ENCODE measurements at places on chromosomes 3 and 15.

DNA sequence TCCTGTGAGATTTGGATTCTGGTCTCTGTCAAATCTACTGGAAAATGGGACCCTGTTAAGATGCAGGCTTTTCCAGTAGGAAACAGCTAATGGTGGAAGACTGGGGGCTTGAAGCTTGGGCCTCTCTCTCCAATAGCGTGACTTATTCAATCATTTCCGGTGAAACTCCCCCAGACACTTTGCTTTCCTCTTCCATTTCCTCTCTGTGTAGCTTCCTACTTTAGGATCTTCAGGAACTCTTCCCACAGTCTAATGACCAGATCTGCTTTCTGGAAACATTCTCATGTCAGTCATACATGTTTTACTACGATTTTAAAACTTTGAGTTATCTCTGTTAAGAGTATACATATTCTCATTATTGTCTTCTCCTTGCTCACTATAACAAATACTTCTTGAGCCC lies 28.0 kb upstream of the TPRG1 start:
- no peak for DNase-seq

GRCh38 chr3:189799366-189799765 lies 168.2 kb downstream of the TP63 start:
- DNase-seq, result no peak

DNA sequence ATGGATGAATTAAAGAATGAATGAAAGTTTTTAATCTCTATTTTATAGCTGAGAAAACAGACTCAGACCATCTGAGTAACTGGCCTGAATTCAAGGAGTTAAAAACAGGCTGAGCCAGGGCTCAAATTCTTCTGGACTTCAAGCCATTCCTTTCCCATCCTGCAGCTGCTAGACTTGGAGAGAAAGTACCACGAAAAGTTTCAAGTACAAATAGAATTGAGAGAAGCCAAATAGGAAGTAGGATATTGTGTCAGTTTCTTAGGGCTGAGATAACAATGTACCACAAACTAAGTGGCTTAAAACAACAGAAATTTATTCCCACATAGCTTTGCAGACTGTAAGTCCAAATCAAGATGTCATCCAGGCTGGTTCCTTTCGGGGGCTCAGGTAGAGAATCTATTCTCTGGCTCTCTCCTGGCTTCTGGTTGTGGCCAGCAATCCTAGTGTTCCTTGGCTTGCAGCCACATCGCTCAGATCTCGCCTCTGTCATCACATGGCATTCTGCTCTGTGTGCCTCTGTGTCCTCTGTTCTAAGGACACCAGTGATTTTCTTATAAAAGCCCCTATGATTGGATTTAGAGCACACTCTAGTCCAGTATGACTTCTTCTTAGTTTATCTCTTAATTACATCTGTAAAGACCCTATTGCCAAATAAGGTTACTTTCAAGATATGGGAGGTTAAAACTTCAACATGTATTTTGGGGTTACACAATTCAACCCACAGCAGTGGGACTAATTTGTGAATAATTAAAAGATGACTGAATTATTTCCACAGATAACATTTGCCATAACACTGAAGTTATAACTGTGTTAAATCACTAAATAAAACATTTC lies 25.7 kb upstream of the GOLIM4 start:
- DNase-seq, result no peak

DNA sequence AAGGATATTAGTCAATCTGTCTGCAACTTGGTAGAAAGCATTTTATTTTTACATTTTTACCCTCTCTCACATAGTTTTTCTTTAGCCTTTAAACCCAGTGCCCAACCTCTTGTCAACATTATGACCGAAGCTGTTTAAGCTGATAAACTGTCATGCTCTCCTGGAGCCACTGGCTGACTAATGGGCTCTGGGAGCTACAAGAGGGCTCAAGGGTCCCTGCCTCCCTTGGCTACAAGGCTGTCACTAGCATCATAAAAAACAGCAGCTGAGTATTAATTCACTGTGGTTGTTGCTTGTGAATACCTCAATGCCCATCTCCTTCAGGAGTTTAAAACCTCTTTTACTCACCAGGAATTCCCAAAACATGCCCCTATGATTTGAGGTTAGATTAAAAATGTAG lies 237.9 kb downstream of the ZMAT3 start:
- DNase-seq, result no peak

GRCh38 chr3:65899226-65899625 lies 139.5 kb downstream of the MAGI1 start:
- no peak for DNase-seq

- DNase-seq, result no peak
Observed at GRCh38 chr3:135995766-135996165, 30.2 kb downstream of the PPP2R3A start.

DNA sequence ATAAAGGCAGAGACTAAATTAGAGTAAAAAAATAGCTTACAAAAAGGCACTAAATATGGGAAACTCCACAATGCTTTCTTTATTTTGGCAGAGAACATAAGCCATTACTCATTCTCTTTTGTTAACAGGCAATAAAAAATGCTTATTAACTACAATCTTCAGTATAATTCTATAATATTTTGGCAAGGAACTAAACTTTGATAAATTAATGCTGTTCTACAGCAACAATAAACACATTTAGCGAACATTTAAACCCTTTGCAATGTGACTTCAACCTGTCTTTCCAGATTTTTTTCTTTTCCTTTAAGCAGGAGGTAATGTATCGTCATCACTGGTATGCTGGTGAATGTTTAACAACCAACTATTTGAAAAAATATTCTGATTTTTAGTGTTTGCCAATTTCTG lies 42.2 kb upstream of the POU1F1 start:
- DNase-seq, result no peak

DNA sequence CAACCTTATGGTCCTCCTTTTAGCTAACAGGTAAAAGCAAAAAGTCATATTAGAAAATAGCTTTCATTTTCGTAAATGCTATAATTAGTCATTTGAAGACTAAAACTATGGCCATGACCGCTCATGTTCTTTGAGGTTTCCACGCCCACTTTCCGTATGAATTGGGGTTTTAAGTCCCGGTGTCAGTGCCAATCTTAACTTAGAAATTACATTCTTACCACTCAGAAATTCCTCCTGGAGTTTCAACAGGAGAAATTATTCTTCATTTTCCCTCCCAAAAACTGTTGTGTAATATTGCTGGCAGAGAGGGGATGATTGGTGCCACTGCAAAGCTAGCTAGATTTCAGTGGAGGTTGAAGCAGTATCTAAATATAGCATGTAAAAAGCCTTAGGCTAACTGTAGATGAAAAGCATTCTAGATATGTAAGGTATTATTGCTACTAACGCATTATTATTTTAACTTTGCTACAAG lies 71.0 kb upstream of the MDFIC2 start:
- DNase-seq, result no peak

GRCh38 chr15:49706805-49707204 lies 86.0 kb downstream of the DTWD1 start:
- DNase-seq, result no peak

DNA sequence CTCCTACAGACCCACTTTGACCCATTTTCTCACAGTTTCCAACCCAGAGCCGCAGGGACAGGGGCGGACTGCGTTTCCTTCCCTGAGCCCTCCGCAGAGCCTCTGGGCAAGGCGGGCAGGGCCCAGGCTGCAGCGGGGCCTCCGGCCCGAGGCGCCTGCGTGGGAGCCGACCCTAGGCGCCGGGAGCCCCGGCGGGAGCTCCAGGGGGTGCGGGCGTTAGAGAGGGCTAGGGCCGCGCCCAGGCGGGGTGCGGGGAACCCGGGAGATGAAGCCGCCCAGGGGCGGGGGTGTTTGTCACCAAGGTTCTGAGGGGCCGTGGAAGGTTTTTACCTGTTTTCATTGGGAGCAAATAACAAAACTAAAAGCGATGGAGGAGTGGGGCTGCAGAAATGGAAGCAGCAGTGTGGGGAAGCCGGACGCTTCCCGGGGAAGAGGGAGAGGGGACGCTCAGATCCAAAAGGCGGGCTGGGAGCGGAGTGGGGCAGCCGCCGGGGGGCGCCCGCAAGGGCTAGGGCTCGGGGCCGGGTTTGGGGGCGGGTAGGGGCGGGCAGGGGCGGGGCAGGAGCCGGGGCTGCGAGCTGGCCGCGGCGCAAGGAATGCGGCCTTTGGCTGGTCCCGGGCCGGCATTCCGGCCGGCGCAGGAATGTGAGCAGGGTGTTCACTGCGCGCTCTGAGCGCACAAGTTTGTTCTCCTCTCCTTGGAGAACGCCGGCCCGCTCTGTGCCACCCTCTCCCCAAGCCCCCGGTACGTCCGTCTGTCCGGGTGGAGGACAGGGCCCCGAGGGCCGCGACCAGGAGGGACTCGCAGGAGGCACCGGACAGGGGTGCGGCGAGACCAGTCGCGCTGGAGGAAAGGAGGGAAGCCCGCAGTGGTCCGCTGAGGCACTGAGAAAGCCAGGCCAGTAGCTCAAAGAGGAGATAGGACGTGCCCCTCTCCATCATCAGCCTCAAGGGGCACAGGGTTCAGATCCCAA lies 61.1 kb downstream of the AMOTL2 start:
- no peak for DNase-seq

- DNase-seq, result no peak
Observed at GRCh38 chr3:171193693-171194092, 167.2 kb upstream of the SLC2A2 start.

DNA sequence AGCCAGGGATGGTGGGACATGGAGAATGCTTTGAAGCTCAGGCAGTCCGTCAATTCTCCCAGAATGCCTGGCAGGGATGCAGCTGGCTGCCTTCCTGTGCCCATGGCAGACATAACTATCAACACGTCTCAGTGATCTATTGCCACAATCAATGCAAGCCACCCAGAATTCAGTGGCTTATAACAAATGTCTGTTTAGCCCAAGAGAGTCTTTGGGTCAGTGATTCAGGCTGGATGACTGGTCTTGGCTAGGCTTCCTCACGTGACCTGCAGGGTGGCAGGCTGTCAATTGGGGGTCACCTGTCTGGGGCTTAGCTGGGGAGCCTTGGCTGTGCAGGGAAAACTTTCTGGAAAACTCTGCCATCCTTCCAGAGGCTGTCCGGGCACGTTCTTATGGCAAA lies 213.1 kb upstream of the LRRFIP2 start:
- no peak for DNase-seq

- DNase-seq, result peak; percentile 34
Observed at GRCh38 chr15:72796515-72797337, 13.2 kb upstream of the ADPGK start.

DNA sequence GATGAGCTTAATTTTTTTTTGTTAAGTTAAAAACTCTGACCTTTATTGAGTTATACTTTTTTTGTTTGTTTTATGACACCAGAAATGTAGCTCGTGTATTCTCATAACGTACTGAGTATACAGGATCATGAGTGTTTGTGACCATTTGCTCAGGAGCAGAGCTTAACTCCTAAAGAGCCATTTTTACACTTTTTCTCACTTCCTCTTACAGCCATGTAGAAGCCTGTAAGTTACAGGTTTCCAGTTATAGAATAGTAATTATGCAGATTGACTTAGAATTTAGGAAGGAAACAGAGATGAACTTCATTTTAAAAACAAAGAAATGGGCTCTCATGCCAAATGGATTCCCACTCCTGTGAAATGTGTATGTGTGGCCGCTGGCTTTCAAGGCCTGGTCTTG lies 151.7 kb downstream of the MCTP2 start:
- no peak for DNase-seq

GRCh38 chr3:71846185-71846584 lies 61.2 kb upstream of the PROK2 start:
- no peak for DNase-seq

DNA sequence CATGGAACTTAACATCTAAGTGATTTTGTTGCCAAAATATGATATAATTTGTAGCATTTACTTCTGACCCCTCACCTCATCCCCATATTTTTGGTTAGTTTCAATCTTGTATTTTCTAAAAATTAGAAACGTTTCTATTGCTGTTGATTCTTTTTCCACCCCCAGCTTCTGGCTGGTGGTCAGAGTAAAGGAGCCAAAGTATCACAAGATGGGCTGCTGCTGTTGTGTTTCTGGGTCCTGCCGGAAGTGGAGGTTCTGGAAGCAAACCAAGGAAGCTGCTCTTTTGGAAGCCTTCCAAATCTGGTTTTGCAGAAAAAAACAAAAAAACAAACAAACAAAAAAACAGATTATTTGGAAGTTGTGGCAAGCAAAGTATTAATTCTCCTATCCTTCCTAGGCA lies 221.1 kb upstream of the P2RY1 start:
- no peak for DNase-seq

GRCh38 chr3:189288348-189289235 lies 116.8 kb downstream of the TPRG1 start:
- no peak for DNase-seq

GRCh38 chr15:41161336-41161735 lies 45.3 kb upstream of the INO80 start:
- no peak for DNase-seq
